Gastroesophageal sphincter (tissue), 4 donors: ENCODE measurements at places on chromosomes 4 and X. TPM values are rescaled to one million over a fixed set of nuclear protein-coding genes. Genes with fewer than 3 reads are reported as not detected.

Gene RAI2
- 23.2 TPM for total RNA-seq

Gene CXCR3
- not detected for total RNA-seq

Gene GRK4
- 7.0 TPM for total RNA-seq

Gene CXXC4
- 2.4 TPM for total RNA-seq

Gene ZNF157
- not detected for total RNA-seq

Gene SPATA4
- 0.46 TPM for total RNA-seq

Gene RIBC1
- 0.35 TPM for total RNA-seq

Gene ZNF718
- 10.4 TPM for total RNA-seq

Gene TLR8
- 0.47 TPM for total RNA-seq

Gene AADAT
- 1.5 TPM for total RNA-seq

Gene FSTL5
- total RNA-seq, result not detected

- no peak for ATAC-seq
These were observed 3.0 kb downstream of the RASGEF1B start for GRCh38 chr4:81468678-81469077.

DNA sequence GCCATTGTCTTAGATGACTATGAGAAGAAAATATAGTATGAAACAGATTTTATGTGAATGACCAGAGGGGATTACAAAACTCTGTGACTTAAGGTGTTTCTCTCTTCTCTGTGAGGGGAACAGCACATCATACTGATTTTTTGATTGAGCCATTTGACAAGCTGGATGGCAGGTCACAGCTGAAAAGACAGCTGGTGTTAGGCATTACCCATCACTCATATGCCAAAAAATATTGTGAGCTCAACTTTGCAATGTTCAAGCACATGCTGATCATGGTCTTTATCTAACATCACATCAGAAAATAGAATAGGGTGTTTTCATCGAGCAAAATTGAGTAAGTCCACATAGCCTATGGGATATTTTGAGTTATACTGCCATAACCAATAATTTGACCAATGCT lies 86.7 kb upstream of the TECRL start:
- ATAC-seq, result no peak

DNA sequence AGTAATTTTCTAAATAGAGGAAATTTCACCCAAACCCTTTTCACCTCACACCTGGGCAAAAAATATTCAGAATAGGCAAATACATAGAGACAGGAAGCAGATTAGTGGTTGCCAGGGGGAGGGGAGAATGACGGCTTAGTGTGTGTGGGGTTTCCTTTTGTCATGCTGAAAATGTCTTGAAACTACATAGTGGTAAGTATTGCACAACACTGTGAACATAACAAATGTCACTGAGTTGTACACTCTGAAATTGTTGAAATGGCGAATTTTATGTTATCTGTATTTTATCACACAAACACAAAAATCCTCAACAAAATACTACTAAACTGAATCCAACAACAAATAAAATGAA lies 60.7 kb upstream of the PLAC1 start:
- ATAC-seq, result no peak

GRCh38 chrX:88828011-88828410 lies 81.0 kb downstream of the CPXCR1 start:
- no peak for ATAC-seq

DNA sequence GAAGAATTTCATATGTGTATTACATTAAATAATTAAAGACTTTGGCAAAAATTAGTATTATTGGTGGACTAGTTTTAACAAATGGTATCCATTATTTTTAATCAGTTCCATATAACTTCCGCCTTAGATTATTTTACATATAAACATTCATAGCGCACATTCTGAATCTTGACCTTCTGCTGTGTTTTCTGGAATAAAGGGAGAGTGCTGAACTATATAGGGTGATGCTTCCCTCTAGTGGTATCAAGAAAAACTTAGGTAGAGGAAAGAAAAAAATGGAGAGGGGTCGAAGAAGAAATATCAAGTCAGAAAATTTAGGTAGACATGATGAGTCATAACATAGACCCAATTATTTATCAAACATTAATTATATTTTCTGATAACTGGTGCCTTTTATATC lies 155.6 kb upstream of the PACRGL start:
- peak; percentile 68 for ATAC-seq

DNA sequence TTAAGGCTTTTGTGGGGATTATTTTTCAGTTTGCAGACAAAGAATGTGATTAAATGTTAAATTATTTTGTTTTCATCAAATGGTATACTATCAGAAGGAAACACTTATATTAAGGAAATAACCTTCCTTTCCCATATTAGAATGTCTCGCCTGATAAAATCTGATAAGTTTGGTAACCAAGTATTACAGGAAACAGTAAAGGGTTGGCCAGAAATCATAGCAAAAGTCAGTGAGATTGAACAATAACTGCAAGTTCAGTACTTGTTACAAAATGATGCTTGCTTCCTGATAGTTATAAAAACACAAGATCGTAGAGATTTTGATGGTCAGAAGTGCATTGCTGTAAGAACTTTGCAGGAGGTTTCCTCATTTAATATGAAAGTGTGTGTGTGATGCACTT lies 40.5 kb downstream of the FABP2 start:
- no peak for ATAC-seq

DNA sequence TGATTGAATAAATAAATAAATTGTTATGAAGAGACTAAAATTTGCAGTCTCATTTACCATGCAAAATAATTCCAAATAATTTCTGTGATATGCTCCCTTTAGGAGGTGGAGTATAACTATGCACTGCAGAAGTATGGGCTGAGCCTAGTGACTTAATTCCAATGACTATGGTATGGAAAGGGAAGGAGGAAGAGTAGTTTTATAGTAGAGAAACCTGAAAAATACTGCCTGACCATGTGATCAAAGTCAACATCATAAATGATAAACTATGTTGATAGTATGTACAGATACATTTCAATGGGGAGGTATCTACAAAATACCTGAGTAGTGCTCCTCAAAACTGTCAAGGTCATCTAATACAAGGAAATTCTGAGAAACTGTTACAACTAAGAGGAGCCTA lies 14.6 kb downstream of the CXCL8 start:
- no peak for ATAC-seq

- peak; percentile 69 for ATAC-seq
These were observed at the start of gene CXCL8 for GRCh38 chr4:73740353-73740778. Gene CXCL8 (plus strand): TSS chr4:73740569. CDS start chr4:73740659, 90 bp downstream.

DNA sequence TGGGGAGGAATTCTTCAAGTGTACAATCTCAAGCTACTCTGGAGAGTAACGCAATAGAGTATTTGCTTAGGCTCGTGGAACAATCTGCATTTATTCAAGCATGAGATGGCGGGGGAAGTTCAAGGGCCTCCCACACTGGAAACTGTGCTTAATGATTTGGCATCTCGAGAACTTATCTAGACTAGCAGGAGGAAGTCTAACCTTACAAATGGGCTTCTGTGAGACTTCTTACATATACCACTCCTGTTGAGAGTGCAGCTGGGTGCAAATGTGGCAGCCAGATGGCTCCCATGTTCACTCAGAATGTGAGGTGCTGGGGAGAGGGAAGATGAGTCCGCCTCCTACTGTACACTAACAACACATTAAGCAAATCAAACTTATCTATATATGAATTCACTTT lies 29.3 kb upstream of the PTPN13 start:
- ATAC-seq, result no peak

GRCh38 chrX:103124284-103124683 lies 31.3 kb upstream of the NXF3 start:
- ATAC-seq, result no peak

DNA sequence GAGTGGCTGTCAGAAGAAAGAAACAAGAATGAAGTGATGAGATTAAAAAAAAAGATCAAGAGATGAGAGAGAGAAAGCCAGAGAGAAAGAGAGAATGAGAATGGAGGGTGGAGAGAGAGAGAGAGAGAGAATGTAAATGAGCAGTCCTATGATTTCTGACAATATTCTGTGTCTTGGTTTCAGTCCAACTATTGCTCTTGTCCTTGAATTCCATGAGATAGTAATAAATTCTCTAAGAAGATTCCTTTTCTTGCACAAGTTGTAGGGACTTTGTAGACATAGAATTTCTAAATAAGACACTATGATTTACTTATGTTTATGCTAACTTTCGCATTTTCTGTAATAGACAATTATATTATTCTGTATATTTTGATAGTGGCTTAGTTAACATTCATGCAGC lies 149.6 kb upstream of the CTSO start:
- no peak for ATAC-seq

- no peak for ATAC-seq
These were observed 382.2 kb upstream of the SPOCK3 start for GRCh38 chr4:167616476-167616875.

DNA sequence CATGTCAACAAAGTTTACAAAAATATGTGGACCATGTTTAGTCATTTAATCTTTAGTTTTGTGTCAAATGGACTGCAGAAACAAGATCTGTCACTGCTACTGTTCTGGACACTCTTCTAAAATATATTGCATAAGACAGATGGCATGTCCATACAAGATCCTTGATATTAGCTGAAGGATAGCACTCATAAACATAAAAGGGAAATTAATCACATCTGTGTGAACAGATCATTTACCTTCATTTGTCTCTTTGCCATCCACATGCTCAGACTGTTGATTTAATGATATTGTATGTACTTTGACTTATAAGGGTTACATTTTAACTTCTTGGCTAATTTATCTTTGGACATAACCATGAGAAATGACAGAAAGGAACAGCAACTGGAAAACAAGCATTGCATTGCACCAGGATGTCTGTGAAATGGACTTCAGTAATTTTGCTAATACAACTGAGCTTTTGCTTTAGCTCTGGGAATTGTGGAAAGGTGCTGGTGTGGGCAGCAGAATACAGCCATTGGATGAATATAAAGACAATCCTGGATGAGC lies at the start of gene UGT2B7:
Gene UGT2B7, plus strand, starts transcription at position 364 of the 546 bp plus-strand sequence. Its CDS starts 47 bp downstream, at position 411.
- no peak for ATAC-seq

DNA sequence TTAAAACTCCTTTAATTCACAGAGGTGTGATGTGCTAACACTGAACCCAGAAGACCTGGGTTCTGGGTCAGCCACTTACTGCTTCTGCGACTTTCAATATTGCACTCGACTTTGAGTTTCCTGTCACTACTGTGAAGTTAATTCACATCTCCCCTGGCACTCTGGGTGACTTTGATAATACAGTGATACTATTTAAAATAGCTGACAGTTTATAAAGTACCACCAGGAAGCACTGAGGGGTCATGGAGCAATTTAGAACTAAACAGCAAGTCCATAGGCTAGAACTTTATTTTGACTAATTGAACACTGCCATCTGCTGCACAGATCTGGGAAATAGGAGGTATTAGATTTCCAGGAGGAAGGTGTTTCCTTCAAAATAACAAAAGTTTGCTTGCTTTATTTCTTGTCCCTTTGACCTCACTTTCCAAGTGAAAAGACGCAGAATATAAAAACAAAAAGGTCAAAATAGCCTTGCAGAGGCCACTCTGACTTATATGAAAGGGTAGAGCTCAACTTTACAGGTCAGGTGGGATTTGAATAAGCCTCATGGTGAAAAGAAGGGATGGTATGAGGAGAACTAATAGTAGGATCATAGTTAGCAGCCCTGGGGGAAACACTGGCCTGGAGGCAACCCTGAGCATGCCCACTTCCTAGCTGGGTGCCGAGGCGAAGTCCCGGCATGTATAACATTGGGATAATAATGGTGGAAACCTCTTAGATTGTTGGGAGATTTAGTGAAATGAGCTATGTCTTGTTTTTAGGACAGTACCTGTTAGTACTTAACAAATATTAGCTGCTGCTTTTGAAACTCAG lies 53.4 kb downstream of the ZNF518B start:
- ATAC-seq, result no peak

GRCh38 chrX:150868625-150869024 lies 29.8 kb downstream of the CD99L2 start:
- no peak for ATAC-seq

DNA sequence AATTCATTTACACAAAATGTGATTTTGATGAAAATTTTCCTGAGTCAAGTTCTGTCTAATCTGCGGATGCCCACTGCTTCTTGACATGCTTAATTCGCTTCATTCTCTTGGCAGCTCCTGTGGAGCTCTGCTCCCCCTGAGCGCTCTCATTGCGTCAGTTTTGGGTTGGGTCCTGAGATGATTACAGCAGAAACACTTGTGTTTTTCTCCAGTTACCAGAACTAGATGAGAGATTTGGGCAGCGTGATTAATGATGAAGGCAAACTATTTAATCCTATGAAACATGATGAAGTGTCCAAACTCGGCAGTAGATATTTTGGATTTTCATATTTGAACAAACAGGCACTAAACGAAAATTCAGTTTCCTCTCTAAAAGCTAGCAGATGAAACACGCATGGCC lies 4.2 kb upstream of the CXCL1 start:
- ATAC-seq, result no peak

GRCh38 chrX:39648548-39649254 lies 449.1 kb downstream of the BCOR start:
- no peak for ATAC-seq

DNA sequence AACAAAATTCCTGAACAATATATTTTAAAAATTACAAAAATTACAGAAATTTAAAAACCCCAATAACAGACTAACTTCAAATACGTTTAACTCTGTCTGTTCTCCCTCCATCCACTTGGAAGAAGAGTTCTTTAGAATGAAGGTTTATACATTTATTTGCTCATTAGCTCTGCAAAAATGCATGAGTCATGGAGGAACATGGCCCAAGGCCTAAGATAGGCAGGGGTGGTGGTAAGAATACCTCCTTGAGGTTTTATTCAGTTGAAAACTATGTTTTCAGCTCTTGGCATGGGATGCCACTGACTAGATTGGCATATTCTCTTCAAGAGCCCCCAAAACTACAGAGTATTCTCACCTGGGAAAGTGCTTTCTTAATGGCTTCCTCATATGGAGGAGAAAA lies 8.8 kb upstream of the LRRC66 start:
- ATAC-seq, result no peak

DNA sequence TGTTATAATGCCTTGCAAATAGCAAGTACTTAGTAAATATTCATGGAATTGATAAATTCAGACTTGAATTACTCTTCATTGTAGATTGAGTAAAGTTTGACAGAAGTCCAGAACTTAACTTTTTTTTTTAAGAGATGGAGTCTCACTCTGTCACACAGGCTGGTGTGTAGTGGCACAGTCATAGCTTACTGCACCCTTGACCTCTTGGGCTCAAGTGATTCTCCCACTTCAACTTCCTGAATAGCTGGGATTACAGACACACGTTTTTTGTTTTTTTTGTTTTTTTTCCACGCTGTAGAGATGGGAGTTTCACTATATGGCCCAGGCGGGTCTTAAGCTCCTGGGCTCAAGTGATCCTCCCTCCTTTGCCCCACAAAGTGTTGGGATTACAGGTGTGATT lies 32.1 kb downstream of the UBE2K start:
- ATAC-seq, result no peak

- no peak for ATAC-seq
These were observed 55.0 kb downstream of the TXK start for GRCh38 chr4:48078862-48079655.

DNA sequence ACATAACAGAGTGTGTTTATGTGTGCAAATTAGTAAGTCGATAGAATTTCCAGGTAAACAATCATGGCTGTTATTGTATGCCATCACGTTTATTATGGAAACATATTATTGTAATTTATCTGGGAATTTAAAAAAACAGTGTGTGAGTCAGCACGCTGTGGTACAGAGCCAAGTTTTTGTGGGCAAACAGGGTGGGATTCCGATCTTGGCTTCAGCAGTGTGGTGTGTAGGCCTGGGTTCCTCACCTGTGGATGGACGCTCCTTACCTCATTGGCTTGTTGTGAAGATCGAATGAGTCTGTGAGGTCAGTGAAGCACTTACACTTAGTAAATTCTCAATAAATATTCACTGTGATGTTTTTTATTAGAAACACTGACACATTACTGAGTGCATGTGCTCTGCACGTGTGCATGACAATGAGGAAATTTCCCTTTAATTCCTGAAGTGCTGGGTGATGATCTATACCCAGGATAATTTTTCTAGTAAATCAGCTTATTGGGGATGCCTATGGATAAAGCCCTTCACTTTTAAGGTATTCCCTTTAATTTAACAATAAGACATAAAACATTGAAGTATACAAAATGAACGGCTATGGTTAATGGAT lies 36.4 kb downstream of the SLIT2 start:
- ATAC-seq, result no peak
